ENCODE measurements at places on chromosomes 7 and 10. TPM values are rescaled to one million over a fixed set of nuclear protein-coding genes. Genes with fewer than 3 reads are reported as not detected.

Gene CYP26C1
- under 0.01 TPM for total RNA-seq

DNA sequence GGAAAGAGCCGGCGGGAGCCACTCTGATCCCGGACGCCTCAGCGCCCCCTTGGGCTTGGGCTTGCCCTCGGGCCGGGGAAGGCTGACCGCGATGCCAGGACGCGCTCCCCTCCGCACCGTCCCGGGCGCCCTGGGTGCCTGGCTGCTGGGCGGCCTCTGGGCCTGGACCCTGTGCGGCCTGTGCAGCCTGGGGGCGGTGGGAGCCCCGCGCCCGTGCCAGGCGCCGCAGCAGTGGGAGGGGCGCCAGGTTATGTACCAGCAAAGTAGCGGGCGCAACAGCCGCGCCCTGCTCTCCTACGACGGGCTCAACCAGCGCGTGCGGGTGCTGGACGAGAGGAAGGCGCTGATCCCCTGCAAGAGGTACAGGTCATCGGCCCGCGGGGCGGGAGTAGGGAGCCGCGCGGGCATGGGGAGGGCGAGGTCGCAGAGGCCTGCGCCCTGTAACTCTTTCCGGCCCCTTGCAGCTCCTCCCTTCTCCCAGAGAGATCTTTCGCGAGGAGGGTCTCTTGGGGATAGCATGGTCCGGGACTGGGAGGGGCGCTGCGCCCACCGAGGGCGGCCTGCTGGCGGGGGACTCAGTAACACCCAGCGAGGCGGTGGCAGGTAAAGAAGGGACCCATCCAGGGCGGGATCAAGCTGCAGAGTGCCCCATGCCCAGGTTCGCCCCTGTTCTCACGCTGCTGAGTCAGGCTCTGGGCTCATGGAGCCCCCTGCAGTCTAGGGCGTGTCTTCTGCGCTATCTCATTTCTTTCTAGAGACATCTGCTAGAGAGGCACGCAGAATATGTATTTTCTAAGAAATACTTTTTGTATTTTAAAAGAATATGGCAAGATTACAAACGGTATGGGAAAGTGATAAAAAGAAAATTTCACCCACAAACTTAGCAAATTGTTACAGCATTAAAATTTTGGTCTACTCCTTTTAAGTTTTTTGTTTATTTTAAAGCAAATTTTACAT is 687 bp downstream of the EPDR1 start:
- DNase-seq = no peak

GRCh38 chr10:26802527-26802926 is 58.2 kb downstream of the ABI1 start:
- DNase-seq = no peak

DNA sequence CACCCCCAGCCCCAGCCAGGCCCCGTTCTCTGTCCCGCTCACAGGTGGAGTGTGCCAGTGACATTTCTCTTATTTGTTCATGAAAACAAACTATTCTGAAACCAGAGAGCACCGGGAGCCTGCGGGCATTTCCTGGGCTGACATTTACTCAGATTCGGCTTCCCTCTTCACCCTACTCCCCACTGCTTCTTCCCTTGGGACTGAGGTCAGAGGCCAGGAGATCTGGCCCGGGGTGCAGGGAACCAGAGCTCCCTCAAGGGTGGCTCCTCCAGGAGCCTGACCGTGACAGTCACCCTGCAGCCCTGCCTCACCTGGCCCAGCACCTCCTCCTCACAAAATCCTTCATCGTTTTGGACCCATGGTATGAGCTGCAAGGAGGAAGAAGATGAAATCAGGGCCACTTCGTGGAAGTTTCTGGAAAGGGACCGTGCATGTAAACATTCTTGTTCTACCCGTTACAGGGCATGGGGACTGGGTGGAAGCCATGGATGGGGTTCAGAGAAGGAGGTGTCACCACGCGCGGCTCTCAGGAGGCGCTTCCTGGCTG is 12.2 kb downstream of the BHLHA15 start:
- DNase-seq = no peak

Gene ATOH7
- total RNA-seq = not detected

DNA sequence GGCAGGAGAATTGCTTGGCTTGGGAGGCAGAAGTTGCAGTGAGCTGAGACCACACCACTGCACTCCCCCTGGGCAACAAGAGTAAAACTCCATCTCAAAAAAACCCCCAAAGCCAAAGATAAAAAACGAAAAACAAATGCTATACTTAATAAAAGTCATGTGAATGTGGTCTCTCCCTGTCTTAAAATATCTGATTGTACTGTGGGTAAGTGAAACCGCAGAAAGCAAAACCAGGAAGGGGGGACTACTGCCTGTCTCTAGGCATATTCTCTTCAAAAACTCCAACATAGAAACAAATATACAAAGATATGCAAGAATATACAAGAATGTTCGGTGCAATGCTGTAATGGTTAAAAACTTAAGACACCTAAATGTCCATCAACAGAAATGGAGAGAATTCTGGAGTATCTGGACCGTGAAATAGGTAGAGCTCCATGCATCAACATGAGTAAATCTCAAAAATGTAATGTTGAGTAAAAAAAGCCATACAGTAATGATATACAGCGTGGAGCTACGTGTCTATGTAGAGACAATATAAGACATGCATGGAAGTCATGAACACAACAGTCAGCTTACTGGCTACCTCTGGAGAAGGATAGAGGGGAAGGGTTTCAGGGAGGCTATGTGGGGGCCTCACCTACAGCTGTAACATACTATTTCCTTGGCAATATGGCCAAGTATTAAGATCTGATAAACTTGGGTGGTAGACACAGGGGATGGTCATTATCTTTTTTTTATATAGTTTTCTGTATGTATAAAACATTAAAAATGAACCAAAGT is 2.1 kb downstream of the ZNF394 start:
- DNase-seq = no peak

GRCh38 chr7:130560972-130561371 is 69.1 kb downstream of the MEST start:
- peak; percentile 43 for DNase-seq

GRCh38 chr7:83105063-83105462 is 57.6 kb downstream of the PCLO start:
- DNase-seq = no peak

Data from IMR-90 (cell line).